ENCODE measurements at places on chromosomes 16 and 17. TPM values are rescaled to one million over a fixed set of nuclear protein-coding genes. Genes with fewer than 3 reads are reported as not detected.

The SLC5A11 gene
- total RNA-seq, result not detected

The ARSG gene
- total RNA-seq, result 2.6 TPM

The ELMO3 gene
- 0.19 TPM for total RNA-seq

The TM4SF5 gene
- not detected for total RNA-seq

The KRT33B gene
- not detected for total RNA-seq

The AARSD1 gene
- total RNA-seq, result 31.4 TPM

The SCIMP gene
- total RNA-seq, result 0.94 TPM

The SCARF1 gene
- 7.6 TPM for total RNA-seq

The STX1B gene
- 0.71 TPM for total RNA-seq

The WNT3 gene
- total RNA-seq, result 1.6 TPM

The SDK2 gene
- total RNA-seq, result 1.8 TPM

The MYL11 gene
- total RNA-seq, result not detected

The PYY gene
- total RNA-seq, result not detected

The MILR1 gene
- 1.2 TPM for total RNA-seq

The BIRC5 gene
- total RNA-seq, result 0.94 TPM

The MAPT gene
- total RNA-seq, result 21.1 TPM

The MLKL gene
- total RNA-seq, result 1.7 TPM

The TNK1 gene
- 2.1 TPM for total RNA-seq

The CFAP52 gene
- total RNA-seq, result not detected

The DNAAF8 gene
- total RNA-seq, result 0.35 TPM

The SETD1A gene
- total RNA-seq, result 9.2 TPM

Data from heart right ventricle (tissue), 16 donors.